ENCODE measurements at places on chromosomes 16 and 17. TPM values are rescaled to one million over a fixed set of nuclear protein-coding genes. Genes with fewer than 3 reads are reported as not detected.

DNA sequence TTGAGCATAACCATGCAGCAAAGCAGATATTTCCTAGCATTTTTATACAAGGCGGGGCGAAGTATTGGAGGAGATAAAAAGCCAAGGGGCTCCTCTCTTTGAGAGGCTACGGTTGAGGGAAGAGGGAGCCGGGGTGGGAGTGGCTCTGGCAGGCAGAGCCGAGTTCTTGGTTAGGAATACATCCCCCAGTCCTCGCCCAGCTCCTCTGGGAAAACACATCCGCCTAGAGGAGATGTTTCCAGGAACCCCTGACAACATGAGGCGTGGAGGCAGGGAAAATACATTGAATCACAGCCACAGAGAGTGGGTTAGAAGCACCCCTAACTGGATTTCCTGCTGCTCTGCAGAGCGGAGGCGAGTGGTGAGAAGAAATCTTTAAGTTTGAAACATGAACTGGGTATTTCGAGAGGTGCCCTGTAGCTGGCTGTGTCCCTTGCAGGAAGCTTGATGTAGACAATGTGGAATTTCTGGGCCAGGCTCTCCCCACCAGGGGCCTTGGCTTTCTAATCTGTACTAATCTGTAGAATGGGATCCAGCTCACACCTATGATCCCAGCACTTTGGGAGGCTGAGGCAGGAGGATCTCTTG is 27.3 kb downstream of the TTYH2 start:
- no peak for DNase-seq

DNA sequence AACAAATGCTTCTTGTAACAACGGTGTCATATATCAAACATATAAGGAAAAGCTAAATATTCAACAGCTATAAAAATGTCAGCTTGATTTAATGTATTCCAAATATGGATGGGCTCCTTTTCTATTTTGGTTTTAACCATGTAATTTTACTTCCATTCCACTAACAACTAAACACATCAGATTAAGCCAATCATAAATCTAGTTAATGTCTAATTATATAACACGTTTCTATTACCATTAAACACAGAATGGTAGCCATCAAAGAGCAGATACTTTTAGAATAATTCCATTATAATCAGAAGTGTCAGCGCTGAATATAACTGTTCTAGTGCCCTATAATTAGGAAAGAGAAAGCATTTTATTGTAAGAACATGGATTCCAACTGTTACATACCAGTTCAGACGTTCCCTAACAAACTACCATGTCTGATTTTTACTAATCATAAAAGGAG is 10.0 kb downstream of the CMC2 start:
- DNase-seq, result no peak

DNA sequence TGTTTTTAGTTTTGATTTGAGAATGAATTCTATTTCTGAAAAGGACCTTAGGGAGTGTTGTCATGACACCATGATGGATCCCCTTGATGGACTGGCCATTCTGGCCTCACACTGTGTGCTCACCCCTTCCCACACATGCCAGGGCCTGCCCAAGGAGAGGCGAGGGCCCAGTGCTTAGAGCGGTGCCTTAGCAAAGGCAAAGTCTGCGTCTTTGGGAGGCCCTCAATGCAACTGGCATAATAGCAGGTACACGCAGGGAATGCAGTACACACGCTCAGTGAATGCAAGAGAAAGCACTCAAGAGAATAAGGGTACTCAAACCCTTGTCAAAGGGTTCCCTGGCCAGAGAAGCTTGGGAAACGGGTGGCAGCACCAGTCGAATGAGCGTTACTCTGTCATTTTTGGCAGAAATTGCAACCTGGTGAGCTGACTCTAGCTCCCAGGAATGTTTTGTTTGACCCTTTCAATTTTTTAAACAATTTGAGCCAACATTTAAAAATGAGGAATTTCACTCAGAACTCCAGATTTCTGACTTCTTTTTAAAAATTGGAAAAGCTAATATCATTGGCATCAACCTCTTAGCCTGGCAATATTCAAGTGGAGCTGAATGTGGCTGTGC is 32.1 kb downstream of the NKD1 start:
- no peak for DNase-seq

GRCh38 chr17:19464031-19465026 is 53.3 kb downstream of the RNF112 start:
- no peak for DNase-seq

DNA sequence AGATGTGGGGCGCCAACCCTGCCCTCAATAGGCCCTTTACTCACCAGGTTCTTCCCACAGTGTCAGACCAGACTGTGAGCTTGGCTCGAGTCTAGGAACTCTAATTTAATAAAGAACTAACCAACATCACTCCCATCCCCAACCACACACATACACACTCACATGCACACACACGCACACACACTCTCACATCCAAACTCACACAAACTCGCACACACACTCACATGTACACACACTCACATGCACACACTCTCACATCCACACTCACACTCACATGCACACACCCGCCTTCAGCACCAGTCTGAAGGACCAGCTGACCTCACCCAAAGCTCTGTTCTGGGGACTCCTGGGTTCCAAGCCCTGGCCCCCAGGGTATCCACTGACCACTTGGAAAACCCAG is 63.8 kb downstream of the COG7 start:
- DNase-seq, result no peak

- DNase-seq, result no peak
Observed at GRCh38 chr17:48351911-48352332, 78.1 kb downstream of the SKAP1 start.

DNA sequence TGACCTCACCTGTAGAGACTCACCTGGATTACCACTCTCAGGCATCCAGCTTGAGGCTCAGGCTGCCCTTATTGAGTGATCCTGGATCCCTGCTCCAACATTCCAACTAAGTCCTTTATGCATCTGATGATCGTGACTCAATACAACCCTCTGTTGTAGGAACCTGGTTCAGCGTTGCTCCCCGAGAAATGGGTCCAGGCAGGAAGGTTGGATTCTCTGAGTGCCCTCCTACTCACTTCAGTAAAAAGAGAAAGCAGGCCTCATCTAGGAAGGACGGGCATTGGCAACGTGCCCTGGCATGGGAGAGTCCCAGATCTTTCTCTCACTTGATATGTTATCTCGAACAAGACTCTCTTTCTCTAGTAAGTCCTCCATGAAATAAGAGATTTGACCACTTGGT is at the start of gene OR3A1:
Gene OR3A1 (minus strand): TSS at position 101 of the 400 bp plus-strand sequence. CDS start 5,778 bp downstream, outside the sequence.
- DNase-seq, result no peak

- no peak for DNase-seq
Observed at GRCh38 chr17:73924909-73925186, 278.6 kb upstream of the RPL38 start.

GRCh38 chr16:26204138-26204537 is 512.4 kb downstream of the HS3ST4 start:
- no peak for DNase-seq

DNA sequence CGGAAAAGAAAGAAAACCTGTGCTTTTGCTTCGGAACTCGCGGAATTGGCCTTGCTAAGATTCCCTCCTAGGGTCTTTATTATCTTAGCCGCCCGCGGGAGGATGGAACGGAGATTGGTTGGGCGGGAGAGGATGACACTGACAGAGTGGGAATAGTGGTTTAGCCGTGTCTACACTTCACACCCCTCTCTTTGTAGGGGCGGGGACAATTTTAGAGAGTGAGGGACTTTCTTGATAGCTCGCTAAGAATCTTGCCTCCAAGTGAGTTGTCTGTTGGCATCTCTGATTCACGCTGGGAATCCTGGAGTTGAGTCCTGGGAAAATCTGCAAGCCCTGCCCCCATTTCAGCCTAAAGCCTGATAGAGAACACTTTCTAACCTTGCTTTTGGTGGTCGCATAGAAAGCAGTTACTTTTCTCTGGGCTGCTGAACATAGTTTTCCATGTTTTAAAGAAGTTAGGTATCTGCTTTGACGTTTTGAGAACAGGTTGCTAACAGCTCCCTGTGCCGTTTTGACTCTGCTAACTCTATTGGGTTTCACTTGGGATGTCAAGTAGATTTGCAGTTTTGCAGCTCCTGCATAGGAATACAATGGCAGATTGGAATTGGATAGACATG is 697 bp downstream of the NOL11 start:
- DNase-seq, result no peak

GRCh38 chr17:77654850-77655249 is 303.7 kb upstream of the TNRC6C start:
- no peak for DNase-seq

- DNase-seq, result no peak
Observed at GRCh38 chr17:20267459-20267842, 199.9 kb downstream of the LGALS9B start.

GRCh38 chr17:1043601-1044251 is 46.8 kb downstream of the TIMM22 start:
- DNase-seq, result no peak

GRCh38 chr16:62019851-62020250 is 16.4 kb downstream of the CDH8 start:
- no peak for DNase-seq

DNA sequence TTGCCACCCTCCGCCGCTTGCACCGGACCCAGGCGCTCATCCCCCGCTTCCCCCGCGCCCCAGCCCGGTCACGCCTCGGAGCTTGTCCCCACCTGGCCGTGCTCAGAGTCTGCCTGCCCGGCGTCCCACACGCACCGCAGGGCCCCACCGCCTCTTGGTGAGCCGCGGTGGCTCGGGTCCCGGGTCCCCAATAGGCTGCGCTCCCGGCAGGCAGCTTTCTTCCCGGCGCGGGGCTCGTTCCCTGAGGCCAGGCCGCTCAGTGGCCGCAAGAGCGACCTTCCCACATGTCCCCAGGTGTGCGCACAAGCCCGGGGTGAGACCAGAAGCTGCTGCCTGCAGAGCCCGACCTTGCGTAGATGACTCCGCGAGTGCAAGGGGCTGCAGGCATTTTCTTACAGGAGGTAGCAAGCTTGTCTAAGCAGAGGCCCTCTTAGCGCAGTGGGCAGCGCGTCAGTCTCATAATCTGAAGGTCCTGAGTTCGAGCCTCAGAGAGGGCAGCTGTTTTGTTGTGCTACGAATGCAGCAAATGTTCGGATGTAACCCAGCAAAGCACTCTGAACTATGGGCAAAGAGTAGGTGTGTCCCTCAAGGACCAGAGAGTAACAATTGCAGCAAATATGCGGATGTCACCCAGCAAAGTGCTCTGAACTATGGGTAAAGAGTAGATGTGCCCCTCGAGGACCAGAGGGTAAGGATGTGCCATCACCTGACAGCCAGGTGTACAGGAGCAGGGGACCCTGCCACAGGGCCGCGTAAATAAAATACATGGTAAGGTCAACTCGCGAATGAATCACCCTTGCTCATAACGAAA is 15.6 kb downstream of the TLE7 start:
- peak; percentile 61 for DNase-seq

DNA sequence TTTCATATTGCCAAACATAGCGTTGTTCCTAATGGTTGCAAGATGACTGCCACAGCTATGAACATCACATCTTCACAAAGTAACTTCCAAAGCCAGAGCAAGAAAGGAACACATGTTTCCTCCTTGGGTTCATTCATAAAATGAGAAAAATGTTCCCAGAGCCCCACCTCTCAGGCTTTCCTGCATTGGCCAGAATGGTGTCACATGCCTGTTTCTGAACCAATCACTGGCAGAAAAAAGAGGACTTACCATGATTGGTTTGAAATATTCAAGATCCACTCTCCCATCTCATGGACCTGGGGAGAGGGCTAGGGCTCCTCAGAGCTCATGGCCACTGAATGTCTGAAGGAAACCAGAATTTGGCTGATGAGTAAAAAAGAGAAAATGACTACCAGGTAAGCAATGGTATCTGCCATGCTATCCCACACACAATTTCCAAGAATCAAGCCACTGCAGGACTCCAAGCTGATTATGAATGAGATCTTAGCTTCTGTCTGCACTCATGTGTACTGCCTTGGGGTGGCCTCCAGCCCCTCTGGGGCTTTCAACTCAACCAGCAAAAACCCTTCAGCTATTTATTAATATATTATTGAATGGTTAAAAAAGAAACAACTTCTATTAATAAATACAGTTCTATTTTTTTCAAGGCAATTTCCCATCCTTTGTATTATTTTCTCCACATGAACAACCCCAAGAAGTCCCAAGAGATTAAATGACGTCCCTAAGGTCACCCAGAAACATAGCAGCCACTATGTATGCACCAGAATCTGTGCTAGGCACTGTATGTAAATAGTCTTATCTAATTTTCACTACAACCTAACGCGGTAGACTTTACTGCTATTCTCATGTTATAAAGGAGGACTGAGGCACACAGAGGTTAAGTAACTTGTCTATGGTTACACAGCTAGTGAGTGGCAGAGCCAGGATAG is 61.4 kb upstream of the TMC5 start:
- no peak for DNase-seq

DNA sequence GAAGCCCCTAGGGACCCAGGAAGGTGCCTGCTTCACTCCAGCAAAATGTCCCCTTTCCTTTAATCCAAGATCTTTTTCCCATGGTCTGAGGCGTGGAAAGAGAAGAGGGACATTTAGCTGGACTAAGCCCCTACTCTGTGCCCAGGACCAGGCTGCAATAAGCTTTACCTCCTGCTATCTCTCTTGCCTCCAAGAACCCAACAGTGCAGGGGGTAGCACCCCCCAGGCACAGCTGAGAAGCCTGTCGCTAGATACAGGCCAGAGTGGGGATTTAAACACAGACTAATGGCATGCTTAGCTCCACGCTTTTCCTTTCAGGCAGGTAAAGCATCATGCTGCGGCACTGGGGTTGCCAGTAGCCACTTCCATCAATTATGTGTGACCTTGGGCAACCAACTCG is 24.5 kb upstream of the CCL1 start:
- no peak for DNase-seq

- no peak for DNase-seq
Observed at GRCh38 chr17:36683387-36683786, 82.0 kb downstream of the MRM1 start.

GRCh38 chr17:4492721-4493561 is 5.7 kb upstream of the SPNS2 start:
- peak; percentile 65 for DNase-seq

DNA sequence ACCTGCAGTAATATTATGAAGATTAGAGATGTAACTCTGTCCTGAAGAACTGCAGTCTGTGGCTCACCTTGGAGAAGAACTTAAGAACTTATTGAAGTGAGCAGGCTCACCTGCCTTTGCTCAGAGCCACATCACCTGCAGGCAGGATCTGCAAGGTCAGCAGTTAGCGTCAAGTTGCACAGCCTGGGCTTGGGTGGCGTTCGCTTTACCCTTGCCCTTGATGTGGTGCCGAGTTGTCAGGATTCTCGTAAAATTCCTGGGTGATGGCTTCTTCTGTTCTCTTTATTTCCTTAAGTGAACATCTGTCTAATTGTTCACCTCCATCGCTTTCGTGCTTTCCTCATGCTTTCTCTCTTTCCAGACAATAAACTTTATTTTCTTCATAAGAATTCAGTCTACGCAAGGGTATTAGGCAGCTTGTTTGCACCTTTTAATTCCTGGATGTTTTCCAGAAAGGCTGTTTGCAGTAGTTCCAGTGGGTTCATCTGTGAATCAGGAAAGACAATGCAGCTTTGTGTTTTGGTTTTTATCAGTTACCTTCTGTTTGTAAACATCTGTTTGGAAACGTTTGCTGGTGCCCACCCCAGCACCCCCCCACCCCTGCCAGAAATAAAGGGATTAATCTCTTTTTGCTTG is 254.3 kb downstream of the WWOX start:
- no peak for DNase-seq

GRCh38 chr17:28131599-28131998 is 89.1 kb downstream of the NLK start:
- DNase-seq, result no peak

GRCh38 chr16:88505405-88506082 is 52.5 kb downstream of the ZFPM1 start:
- DNase-seq, result peak; percentile 61

The TTYH2 gene
- total RNA-seq, result 6.3 TPM

The SHPK gene
- 12.0 TPM for total RNA-seq

All from activated CD8-positive, alpha-beta T cell treated with anti-CD3 and anti-CD28 coated beads, Interleukin-2, amount 10 ng/mL, durations not matched to agents 7 days and 5 days (primary cell).